Fibroblast of lung (primary cell): ENCODE measurements at places on chromosomes 2 and 18. TPM values are rescaled to one million over a fixed set of nuclear protein-coding genes. Genes with fewer than 3 reads are reported as not detected.

- peak; percentile 94 for DNase-seq
Observed at GRCh38 chr2:230230087-230230486, 4.6 kb downstream of the SP140 start.

The OXER1 gene
- 0.17 and 0.26 TPM in 2 replicates for total RNA-seq

The CDKL4 gene
- 3.0 and 3.1 TPM in 2 replicates for total RNA-seq

The ALK gene
- under 0.01 TPM in 2 replicates for total RNA-seq

The CYRIA gene
- 7.4 and 10.2 TPM in 2 replicates for total RNA-seq

- no peak for DNase-seq
Observed at GRCh38 chr2:204574486-204574885, 29.2 kb downstream of the PARD3B start.
